ENCODE measurements at places on chromosomes 12 and 14. TPM values are rescaled to one million over a fixed set of nuclear protein-coding genes. Genes with fewer than 3 reads are reported as not detected.

Gene SLC6A15
- total RNA-seq: 27.0 TPM

Gene NRXN3
- 2.9 TPM for total RNA-seq

Gene NRIP2
- total RNA-seq: not detected

DNA sequence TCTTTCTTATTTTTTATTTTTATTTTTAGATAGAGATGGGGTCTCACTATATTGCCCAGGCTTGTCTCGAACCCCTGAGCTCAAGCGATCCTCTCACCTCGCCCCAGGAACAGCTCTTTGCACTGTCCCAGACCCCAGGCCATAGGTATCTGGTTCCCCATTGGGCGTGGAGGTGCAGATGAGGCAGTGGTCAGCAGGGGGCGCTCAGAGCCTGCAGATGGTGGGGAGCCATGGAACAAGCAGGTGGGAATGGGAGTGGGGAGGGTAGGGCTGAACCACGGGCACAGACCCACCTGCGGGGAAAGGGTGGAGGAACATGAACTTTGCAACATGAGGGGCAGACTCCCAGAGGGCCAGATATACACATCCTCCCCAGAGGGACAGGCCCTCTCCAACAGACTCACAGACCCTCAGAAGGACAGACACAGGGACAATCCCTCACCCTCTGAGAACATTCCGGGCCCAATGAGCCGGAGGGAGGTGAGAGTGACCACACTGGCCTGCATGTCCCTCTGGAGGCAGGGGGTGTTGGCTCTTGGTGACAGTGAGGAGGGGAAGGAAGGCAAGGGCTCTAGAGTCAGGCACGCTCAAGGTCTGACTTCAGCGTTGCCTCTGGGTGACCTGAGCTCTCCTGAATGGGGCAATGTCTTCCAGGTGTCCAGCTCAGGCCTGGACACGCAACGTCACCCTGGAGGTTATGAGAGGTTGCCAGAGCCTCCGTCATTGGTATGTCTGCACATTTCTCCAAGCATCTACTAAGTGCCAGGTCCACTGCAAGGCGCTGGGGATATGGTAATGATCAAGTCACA, 34.9 kb downstream of the KRT80 start:
- H3K4me3 ChIP-seq: no peak overlapping the region
- no peaks in the 10 kb centered on the region for H3K4me1 ChIP-seq
- H3K36me3 ChIP-seq: no peaks in the 10 kb centered on the region
- no peak overlapping the region for H3K27ac ChIP-seq
- DNase-seq: peak; percentile 94

- H3K4me3 ChIP-seq: peak overlapping the region; percentile 66
- DNase-seq: peak; percentile 74
- H3K4me1 ChIP-seq: peaks cover 43% of the 10 kb centered on the region
- peaks cover 41% of the 10 kb centered on the region for H3K27me3 ChIP-seq
- H3K27ac ChIP-seq: no peak overlapping the region
- no peaks in the 10 kb centered on the region for H3K36me3 ChIP-seq
Measured at GRCh38 chr12:52250048-52250990, 17.3 kb downstream of the KRT7 start.

DNA sequence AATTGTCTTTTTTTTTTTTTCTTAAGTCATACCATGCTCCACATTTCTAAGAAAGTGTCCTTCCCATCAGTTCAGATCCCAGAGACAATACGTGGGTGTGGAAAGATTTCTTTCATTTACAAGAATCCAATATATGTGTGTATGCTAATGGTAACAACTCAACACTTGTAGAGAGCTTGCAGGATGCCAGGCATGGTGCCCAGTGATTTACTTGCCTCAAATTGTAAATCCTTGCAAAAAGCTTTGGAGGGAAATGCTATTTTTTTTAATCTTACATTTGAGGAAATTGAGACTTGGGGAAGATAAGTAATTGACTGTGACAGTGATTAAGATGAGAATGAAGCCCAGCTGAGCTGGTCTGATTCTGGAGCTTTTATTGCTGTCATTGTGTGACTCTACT, 1264.6 kb upstream of the SEL1L start:
- peaks cover 4% of the 10 kb centered on the region for H3K36me3 ChIP-seq
- H3K4me3 ChIP-seq: no peak overlapping the region
- peaks cover 4% of the 10 kb centered on the region for H3K27me3 ChIP-seq

DNA sequence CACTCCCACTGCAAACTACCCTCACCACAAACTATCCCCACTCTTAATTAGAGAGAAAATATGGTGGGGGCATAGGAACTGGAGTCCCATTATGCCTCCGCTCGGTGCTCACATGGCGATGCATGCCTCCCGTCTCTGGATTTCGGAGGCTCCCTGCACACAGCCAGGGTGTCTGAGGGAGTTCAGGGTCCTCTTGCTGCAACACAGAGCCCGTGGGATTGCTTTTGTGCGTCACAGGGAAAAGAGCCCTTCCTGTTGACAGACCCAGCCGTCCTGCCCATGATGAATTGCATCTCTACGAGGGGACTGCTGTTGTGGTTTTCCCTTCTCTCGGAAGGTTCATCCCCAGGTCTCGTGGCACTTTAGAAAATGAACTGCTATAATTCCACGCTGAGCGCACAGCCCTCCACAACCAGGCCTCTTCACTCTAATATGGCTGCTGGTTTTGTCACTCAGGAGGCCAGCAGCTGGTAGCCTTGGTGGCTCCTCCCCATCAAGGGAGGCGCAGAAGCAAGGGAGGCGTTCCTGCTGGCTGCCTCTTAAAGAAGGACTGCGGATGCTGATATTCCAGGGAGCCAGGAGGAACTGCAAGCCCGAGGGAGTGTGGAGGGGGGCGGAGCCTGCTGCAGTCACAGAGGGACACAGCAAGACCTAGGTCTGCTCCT, 158.0 kb downstream of the KCNA5 start:
- H3K27ac ChIP-seq: no peak overlapping the region
- no peak overlapping the region for H3K4me3 ChIP-seq
- peak; percentile 52 for DNase-seq
- H3K27me3 ChIP-seq: no peaks in the 10 kb centered on the region
- H3K4me1 ChIP-seq: peaks cover 44% of the 10 kb centered on the region

DNA sequence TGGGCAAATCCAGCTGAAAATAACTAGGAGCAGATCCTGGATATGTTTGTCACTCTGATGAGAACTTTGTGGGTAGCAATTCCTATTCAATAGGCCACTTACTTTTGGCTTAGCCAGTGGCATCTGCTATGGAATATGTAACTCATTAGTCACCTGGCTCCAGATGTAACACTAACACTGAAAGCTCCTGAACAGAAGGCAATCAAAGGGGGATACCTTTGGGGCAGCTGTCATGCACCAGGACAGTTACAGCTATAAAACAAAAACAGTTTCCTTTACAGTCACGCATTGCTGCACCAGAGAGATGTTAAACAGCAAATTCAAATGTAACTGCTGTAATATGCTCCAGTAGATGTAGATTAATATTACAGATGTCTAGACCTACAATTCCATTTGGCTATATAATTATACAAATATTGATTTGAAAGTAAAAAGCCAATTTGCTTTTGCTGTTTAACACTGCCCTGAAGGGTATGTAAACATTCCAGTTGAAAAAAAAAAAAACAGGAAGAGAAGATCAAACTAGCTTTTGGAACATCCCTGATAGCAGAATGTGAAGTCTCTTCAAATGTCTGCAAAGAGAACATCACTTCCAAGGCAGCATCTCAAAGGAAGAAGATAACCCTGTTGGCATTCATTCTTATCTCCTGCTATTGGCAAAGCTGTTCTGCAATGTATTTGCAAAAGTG, 18.4 kb downstream of the RACGAP1 start:
- H3K27me3 ChIP-seq: no peaks in the 10 kb centered on the region
- no peak for DNase-seq
- H3K4me1 ChIP-seq: no peaks in the 10 kb centered on the region
- H3K27ac ChIP-seq: no peak overlapping the region
- H3K36me3 ChIP-seq: peaks cover 49% of the 10 kb centered on the region

DNA sequence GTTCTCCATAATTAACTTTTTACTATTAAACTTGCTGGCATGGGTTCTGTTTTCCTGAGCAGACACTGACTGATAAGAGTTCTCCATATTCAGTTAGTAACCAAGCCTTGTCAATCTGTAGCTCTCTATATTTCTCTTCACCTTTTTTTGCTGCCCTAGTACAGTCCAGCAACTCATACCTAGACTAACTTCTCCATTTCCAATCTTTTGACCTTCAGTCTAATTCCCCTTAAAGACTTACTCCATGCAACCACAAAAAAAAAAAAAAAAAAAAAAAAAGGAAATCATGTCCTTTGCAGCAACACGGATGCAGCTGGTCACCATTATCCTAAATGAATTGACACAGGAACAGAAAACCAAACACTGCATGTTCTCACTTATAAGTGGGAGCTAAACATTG, 125.7 kb upstream of the KRAS start:
- no peak for DNase-seq
- no peak overlapping the region for H3K4me3 ChIP-seq
- no peaks in the 10 kb centered on the region for H3K4me1 ChIP-seq
- H3K27ac ChIP-seq: no peak overlapping the region

Data from WTC11 (cell line).